Endothelial cell of umbilical vein (primary cell): ENCODE measurements at places on chromosomes 6 and 20. TPM values are rescaled to one million over a fixed set of nuclear protein-coding genes. Genes with fewer than 3 reads are reported as not detected.

The RNF5 gene
- 48.0 and 49.2 TPM in 2 replicates for total RNA-seq

The RNF217 gene
- 32.5 and 33.1 TPM in 2 replicates for total RNA-seq

The BFSP1 gene
- total RNA-seq: 3.7 and 5.2 TPM in 2 replicates

The EYA4 gene
- not detected in 2 replicates for total RNA-seq

The KIAA1755 gene
- 0.51 and 0.58 TPM in 2 replicates for total RNA-seq

The NMBR gene
- not detected in 2 replicates for total RNA-seq

The DHX16 gene
- total RNA-seq: 36.3 and 38.2 TPM in 2 replicates
